ENCODE measurements at places on chromosomes 11 and 22. TPM values are rescaled to one million over a fixed set of nuclear protein-coding genes. Genes with fewer than 3 reads are reported as not detected.

The NUDT8 gene
- 104 TPM for total RNA-seq

DNA sequence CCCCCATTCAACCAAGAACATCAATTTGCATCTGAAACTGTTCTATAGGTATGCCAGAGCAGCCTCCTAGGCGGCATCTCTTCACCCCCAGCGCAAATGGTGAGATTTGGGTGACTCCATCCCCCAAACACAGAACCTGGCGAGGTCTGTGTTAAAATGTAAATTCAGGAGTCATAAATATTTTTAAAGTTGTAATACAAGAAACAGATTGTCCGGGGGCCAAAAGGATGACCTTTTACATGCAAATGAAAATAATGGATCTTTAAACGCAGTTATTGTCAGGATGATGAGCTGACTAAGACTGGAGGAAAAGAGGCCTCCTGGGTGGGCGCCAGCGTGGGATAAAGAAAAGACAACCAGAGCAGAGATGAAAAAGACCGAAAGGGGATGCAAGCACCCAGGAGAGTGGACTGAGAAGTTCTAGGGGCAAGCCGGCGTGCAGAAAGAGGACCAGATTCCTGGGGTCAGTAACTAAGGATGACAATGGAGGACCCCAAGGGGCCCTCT lies 16.0 kb upstream of the ADA2 start:
- no peak for DNase-seq

DNA sequence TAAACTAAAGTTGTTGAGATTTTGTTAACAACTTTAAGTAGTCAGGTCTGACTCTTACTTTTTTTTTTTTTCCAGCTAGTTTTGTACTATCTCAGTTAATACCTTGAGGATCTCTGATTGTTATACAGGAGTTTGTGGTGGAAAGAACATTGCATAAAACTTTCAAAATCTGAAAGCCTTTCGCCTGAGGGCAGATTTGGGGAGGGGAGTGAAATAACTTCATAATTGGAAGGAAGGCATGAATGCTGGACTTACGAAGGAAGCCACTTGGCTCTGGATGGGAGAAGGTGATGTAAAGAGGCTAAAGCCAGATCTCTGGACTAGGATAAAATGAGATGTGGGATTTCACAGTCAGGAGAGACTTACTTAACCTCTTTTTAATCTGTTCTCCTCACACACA lies 18.2 kb upstream of the FAT3 start:
- DNase-seq = no peak

GRCh38 chr22:22391543-22391942 lies 117.0 kb downstream of the ZNF280B start:
- DNase-seq = no peak

GRCh38 chr11:19813158-19813879 lies 100.7 kb downstream of the NAV2 start:
- DNase-seq = no peak

- peak; percentile 93 for DNase-seq
These were observed at the start of gene CHCHD10 for GRCh38 chr22:23767673-23768548. Gene CHCHD10 (minus strand): TSS chr22:23767972. CDS start chr22:23767874, 98 bp downstream.

- DNase-seq = no peak
These were observed 1491.4 kb downstream of the LRRC4C start for GRCh38 chr11:39968071-39968470.

DNA sequence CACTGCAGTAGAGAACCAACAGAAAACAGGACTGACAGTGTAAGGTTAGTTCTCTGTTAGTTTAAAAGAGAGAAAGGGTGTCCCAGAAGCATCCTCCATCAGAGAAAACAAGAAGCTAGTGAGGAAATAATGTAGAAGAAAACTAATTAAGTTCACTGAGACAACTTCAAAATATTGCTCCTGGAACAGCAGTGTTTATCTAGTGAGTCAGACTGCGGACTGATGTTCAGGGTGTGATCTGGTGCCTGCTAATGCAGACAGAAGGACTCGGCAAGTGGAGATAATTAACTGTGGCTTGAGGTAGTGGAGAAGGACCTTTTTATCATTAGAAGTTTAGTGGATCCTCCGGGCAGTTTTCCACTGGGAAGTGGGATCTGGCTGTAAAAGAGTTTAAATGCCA lies 55.4 kb downstream of the CDON start:
- no peak for DNase-seq

The OR51M1 gene
- not detected for total RNA-seq

DNA sequence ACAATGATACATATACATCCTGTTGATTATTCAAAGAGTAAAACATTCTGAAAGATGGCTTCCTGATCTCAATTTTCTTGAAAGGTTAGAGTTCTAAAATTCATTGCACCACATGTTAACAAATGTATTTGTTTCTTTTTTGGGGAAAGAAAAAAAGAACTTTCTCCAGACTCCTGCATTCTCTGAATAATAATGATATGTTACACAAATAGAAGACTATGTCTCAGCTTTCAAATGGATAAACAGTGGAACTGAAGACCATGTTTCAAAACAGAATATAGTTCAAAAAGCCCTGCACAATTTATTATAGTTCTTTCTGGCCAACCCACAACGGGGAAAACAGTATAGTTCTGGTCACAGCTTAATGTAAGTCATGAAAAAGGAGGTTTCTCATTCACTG lies 277.0 kb downstream of the SBF2 start:
- no peak for DNase-seq

- DNase-seq = no peak
These were observed 412.3 kb upstream of the KIRREL3 start for GRCh38 chr11:127412722-127413380.

The TBX10 gene
- 0.41 TPM for total RNA-seq

The TRIM29 gene
- not detected for total RNA-seq

DNA sequence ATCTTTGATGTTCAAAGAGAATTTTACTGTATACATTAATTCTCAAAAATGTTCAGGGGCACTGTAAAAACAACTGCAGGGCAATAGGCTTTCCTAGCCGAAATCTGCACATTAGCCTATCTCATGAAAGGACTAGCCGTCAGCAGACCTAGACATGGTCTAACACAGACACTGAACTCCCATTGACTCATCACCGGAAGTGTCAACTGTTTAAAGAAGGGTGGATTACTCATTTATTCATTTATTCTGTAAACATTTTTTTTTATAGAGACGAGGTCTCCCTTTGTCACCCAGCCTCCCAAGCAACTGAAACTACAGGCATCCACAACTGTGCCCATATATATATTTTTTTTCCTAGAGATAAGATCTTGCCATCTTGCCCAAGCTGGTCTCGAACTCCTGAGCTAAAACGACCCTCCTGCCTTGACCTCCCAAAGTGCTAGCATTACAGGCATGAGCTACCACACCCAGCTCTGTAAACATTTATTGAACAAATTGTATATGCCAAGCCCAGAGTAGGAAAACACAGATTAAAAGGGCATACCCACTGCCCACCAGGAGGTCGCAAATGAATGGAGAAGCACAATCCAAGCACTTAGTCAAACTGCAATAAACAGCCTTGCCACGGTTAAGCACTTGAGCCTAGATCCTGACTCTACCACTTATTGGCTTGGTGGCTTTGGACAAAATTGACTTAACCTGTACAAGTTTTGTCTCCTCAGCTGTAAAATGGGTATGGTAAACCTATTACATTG lies 26.6 kb downstream of the RAB30 start:
- no peak for DNase-seq

GRCh38 chr11:11407763-11408084 lies 54.7 kb upstream of the CSNK2A3 start:
- DNase-seq = no peak

GRCh38 chr11:65290448-65291165 lies 24.1 kb upstream of the CDC42EP2 start:
- DNase-seq = peak; percentile 96

DNA sequence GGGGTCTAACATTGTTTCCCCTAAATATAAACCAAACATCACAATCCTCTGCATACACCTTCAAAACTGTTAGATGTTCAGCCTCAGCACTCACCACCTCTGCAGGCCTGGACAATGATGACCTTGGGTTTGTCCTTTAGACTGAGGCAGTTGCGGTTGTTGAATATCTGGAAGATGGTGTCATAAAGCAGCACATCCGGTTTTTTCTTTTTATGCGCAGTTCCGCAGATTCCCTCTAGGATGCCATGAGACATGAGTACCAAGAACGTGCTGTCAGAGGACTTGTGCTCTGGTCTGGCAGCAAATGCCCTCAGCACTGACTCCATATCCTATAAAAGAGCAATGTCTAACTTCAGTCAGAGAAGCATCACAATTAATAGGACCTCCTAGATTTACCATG lies 22.8 kb downstream of the CASP5 start:
- DNase-seq = no peak

Data from Right ventricle myocardium inferior (tissue), 1 donor.